ENCODE measurements at places on chromosomes 4 and X.

GRCh38 chrX:119028733-119029330 is 44.0 kb upstream of the CT47C1 start:
- DNase-seq: peak; percentile 12

DNA sequence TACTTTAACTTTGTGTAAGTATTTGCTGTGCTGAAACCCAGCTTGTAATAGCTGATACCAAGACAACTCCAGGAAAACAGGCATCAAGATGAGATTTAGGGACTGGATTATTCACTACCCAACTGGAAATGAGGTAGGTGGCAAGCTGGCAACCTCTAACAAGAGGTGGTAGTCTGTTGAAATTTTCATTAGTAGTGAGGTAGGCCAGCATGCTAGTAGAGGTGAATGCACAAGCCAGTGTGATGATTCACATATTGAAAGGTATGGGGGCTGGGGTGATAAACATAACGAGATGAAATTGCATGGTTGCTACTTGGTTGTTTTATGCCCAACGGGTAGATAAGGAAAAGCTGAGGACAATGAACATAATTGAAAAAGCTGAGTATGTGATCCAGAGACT is 8.5 kb upstream of the TMPRSS11D start:
- no peak for DNase-seq

DNA sequence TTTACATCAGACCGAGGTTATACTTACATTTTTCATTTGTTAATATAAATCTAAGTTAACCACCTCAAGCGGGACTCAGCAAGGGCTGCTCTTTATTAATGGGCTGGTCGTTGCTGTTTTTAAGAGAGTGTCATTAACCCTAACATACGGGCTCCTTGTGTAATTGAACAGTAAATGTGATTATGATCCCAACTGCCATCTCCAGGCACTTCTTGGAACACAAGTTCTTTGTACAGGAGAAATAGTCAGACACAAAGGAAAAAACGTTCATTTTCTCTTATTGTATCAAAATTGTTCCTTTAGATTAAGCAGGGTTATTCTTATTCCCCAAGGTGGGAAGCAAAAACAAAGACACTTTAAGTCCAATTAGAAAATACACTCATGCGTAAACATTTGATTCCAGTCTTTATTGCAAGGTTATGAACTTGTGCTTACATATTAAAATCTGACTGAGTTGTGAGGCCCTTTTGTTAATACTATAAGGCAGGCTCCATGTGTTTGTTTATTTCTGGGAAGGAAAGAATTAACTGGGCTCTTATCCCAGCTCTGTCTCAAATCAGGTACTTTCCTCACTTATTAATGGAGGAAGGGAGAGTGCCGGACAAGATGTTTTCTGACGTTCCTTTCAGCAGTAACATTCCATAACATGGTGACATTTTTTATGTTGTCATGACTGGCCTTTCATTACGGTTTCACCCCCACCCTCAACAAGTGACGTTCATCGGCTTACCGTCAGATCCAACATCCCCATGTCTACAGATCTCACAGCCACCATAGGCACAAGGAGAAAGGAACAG is 95.9 kb downstream of the RASL11B start:
- DNase-seq: no peak

DNA sequence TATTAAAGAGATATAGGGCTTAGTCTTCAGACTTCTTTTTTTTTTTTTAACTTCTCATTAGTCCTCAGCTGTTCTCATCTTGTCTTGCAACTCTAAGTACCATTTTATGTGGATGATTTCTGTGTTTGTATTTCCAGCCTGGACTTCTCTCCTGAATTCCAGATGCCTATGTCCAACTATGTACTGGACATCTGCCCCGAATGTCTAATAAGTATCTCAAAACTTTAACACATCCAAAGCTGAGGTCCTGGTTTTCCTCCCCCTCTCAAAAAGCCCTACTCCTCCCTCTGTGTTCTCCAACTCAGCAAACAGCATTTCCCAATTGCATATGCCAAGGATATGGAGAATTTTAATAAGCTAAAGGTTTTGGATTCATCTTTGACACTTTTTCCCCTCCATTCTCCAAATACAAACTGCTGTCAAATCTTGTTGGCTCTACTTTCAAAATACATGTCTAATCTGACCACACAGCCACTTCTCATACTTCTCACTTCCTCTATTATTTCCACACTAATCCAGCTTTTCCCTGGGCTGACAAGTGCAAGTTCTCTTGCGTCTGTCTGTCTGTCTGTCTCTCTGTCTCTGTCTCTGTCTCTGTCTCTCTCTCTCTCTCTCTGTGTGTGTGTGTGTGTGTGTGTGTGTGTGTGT is 79.8 kb downstream of the CLCN5 start:
- peak; percentile 58 for DNase-seq

DNA sequence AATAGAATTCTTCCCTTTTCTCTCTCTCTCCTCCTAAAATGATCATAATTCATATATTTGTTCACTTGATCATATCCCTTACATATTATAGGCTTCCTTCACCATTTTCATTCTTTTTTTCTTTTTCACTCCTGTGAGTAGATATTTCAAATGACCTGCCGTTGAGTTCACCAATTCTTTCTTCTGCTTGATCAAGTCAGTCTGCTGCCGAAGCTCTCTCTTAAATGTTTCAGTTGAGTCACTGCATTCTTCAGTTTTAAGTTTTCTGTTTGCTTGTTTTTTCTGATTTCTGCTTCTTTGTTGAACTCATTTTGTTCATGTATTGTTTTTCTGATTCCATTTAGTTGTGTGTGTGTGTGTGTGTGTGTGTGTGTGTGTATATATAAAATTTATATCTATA is 354.3 kb downstream of the GPAT3 start:
- no peak for DNase-seq

- DNase-seq: peak; percentile 78
Measured at GRCh38 chrX:104113222-104113965, 1.1 kb downstream of the ZCCHC18 start.

- DNase-seq: no peak
Measured at GRCh38 chr4:1978226-1978625, 30.5 kb downstream of the NELFA start.

GRCh38 chr4:40962551-40963180 is 212.9 kb downstream of the NSUN7 start:
- peak; percentile 2 for DNase-seq

DNA sequence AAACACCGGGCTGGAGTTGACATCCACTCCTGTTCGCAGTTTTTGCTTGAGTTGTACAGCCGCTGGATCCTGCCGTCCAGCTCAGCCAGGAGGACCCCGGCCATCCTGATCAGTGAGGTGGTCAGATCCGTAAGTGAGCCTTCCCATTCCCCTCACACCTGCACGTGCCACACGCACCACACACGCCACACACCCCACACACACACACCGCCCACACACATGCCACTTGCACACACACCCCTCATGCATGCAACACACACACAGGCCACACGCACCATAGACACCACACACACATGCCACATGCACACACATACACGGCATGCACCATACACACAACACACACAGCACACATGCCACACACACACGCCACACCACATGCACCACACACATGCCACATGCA is 20.1 kb upstream of the MSANTD1 start:
- no peak for DNase-seq

- peak; percentile 81 for DNase-seq
Measured at GRCh38 chr4:10554694-10555093, 97.5 kb upstream of the ZNF518B start.

- no peak for DNase-seq
Measured at GRCh38 chrX:136828830-136829229, 48.1 kb upstream of the ARHGEF6 start.

DNA sequence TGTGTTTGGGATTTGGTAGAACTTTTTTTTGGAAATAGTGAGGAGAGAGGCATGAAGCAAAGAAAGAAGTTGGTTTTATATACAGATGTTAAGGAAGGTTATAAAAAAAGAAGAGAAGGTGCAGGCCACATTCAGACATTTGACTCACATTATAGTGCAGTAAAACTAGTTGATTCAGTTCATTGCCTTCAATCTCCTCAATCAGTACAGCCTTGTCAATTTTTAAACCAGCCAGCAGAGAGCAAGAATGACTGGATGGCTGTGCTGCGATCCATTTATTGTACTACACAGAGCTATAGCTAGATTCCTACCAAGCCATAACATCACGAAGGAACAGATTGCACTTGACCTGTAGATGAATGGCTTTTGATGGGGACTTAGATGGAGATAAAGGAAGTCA is 79.7 kb upstream of the LSM6 start:
- DNase-seq: no peak

Data from hematopoietic multipotent progenitor cell treated with erythropoietin and hydrocortisone succinate and interleukin-3 and kit ligand, for 4 days (in vitro differentiated cells).